ENCODE measurements at places on chromosomes 12 and 14.
A peak's percentile ranks its signal among the peaks of the same experiment; 100 is the strongest.

- no peak for DNase-seq
Measured at GRCh38 chr14:59217011-59217410, 28.5 kb downstream of the DAAM1 start.

DNA sequence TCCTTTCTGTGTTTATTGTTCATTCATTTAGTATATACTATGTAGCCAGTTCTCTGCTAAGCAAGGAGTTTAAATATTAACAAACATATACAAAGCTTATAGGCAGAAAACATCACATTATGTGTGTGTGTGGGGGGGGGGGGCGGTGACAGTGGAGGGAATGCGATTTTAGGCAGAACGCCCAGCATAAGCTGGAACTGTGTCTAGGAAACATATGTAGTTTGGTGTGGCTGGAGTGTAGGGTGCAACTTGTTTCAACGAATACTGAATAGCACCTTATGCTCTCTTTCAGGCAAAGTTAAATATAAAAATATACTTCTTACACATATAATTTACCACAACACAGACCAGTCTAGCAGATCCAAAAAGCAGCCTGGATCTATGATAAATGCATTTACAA is 980.6 kb downstream of the SLC6A15 start:
- no peak for DNase-seq

- no peak for DNase-seq
Measured at GRCh38 chr12:68352067-68352466, 19.9 kb upstream of the MDM1 start.

DNA sequence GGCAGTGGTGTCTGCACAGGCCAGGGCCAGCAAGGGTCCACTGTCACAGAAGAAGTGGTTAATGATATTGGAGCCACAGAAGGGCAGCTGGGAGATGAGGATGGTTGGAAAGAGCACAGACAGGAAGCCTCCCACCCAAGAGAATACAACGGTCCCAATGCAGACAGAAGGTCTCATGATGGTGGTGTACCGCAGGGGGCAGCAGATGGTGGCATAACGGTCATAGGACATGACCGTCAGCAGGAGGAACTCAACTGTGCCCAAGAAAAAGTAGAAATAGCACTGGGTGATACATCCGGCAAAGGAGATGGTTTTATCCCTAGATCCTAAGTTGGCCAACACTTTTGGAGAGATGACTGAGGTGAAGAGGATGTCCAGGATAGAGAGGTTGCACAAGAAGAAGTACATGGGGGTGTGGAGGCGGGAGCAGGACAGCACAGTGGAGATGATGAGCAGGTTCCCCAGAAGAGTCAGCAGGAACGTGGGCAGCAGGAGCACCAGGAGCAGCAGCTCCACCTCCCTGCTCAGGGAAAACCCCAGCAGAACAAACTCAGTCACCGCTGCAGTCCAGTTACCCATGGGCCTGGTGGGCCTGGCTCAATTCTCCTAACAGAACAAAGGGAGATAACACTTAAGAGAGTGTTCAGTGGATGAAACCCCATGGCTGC is 9.8 kb downstream of the OR6J1 start:
- DNase-seq: no peak

DNA sequence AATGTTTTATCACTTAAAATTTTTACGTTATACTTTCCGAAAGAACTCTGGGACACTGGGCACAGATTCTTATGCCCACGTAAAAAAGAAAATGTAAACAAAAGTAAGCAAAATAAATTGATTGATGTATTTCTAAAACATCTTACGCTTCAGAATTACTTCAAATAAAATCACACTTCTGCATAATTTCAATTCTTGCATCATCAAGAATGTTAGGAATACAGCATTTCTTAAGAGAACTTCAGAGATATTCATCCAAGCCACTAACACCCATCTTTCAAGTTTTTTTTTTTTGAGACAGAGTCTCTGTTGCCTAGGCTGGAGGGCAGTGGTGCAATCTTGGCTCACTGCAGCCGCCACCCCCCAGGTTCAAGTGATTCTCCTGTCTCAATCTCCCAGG is 180.6 kb downstream of the MED13L start:
- DNase-seq: no peak

GRCh38 chr12:121628037-121628436 is 1.7 kb downstream of the ORAI1 start:
- DNase-seq: peak; percentile 49

DNA sequence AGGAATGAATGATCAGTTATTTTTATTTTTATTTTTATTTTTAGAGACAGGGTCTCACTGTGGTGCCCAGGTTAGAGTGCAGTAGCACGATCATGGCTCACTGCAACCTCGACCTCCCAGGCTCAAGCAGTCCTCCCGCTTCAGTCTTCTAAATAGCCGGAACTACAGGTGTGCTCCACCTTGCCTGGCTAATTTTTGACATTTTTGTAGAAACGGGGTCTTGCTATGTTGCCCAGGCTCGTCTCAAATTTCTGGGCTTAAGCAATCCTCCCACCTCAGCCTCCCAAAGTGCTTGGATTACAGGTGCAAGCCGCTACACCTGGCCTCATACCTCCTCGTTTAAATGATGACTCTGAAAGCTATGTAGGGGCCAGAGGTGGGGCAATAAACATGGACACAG is 706.0 kb downstream of the MED13L start:
- DNase-seq: no peak

DNA sequence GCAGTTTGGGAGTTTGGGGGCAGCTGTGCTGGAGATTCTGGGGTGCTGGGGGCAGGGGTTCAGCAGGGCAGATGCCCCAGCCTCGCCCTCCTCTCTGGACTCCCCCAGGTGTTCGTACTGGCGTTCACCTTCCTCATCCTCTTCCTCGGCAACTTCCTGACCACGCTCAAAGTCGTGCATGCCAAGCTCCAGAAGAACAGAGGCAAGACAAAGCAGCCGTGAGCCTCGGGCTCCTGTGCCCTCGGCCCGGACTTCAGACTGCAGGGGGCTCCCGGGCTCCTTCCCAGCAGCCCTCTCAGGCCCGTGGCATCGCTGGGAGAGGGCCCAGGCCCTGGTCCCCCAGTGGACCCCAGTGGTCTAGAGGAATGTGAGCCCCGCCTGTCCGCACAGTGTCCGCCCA is 18.0 kb downstream of the RHOF start:
- DNase-seq: no peak

DNA sequence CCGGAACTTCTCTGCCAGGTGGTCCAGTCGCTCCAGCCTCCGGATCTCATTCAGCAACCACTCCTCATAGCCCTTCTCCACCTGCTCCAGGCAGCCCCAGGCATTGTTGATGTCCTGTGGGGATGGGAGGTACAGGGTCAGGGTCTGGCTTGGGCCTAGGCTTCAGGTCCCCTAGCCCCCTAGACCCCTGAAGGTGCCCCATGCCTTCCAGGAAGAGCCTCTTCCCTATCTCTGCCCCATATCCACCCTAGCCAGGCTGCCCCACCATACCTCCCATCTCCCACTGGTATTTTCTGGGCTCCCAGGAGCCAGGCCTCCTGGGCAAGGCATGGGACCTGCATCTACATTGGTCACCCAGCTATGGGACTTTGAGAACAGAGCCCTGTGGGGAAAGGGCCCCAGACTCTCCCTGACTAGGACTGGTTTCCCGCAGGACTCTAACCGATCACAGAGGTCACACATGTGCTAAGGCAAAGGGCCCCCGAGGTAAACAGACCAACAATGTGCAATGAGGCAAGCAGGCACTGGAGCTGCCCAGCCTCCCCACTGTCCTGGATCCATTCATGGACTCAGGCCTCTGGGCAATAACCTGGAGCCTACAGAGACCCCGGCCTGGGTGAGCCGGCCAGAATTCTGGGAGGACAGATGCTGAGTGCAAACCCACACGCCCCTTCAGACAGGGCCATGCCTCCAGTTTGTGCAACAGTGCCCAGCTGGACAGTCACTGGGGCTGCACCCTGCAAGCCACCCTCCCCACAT is 88.8 kb downstream of the ACTN1 start:
- DNase-seq: no peak

DNA sequence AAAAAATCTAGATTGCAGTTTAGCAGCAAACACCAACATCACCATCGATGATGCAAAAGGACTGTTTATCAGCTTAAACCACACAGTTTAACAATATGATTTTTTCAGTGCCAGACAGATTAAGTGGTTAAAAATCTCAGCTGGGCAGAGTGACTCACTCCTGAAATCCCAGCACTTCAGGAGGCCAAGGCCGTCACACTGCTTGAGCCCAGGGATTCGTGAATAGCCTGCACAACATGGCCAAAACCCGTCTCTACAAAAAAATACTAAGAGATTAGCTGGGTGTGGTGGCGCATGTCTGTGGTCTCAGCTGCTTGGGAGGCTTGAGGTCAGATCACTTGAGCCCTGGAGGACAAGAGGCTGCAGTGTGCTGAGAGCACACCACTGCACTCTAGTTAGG is 8.9 kb downstream of the RSRC2 start:
- peak; percentile 99 for DNase-seq

- DNase-seq: no peak
Measured at GRCh38 chr14:105469456-105470349, 4.9 kb upstream of the CRIP2 start.

DNA sequence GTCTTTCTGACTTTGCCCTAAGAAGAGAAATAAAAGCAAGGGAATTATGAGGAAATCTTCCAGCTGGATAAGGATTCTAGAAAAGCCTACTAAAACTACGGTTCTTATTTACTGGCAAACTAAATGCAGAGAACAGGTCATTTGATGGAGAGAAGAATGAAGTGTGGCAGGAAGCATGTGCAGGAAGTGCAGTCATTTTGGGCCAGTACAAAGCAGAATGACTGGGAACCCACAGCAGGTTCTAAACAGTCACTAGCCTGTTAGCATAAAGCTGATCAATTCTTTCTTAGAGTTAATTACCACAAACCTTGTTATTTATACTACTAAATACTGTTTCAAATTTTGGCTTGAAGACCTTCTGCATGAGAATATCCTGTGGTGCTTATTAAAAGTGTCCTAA is 36.7 kb downstream of the CFAP54 start:
- DNase-seq: no peak

DNA sequence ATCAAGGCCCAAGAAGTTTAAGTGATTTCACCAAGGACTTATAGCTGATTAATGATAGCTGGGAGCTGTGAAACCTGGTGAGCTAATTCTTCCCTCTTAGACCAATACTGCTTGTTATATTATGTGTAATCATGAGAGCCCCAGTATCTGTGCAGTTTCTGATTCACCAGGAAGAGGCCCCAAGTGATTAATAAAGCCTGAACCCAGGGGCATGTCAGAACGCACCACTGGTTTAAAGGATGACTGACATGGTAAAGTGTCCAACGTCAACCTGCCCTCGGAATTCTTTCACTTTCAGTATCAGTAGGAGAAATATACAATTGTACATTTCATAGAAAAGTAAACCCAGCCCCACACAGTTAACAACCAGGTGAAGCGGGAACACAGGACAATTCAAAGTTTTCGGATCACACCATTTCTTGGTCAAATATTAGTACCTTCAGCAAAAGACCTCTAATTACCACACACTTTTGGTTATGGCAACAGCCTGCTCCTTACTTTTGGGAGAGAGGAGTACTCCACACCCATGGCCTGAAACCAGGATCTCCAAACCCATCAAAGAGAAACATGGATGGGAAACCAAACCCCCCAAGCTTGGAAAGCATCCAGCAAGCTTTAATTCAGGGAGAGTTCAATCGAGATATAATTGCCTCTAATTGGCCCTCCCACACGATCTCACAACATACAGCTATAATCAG is 28.5 kb downstream of the TMCC3 start:
- DNase-seq: peak; percentile 32

GRCh38 chr12:32587581-32588495 is 91.3 kb upstream of the DNM1L start:
- peak; percentile 7 for DNase-seq

GRCh38 chr14:68217791-68218340 is 398.3 kb downstream of the RAD51B start:
- DNase-seq: no peak

DNA sequence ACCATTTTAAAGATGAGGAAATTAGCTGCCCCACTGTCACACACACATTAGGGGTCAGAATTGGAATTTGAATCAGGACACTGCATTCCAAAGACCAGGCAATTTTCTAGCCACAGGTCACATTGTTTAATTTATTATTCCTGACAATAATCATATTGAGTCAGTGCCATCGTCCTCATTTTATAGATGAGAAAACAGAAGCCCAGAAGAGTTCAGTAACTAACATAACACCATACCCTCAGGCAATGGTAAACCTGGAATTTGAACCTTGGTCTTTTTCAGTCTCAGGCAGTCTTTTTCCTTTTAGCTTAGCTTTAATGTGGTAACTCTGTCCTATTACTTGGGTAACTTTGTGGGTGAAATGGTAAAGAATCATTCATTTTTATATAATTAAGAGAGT is 330.3 kb upstream of the SYT1 start:
- DNase-seq: no peak

GRCh38 chr14:74221741-74222140 is 17.5 kb upstream of the VSX2 start:
- no peak for DNase-seq

GRCh38 chr12:40261937-40262336 is 37.1 kb downstream of the LRRK2 start:
- no peak for DNase-seq

- DNase-seq: no peak
Measured at GRCh38 chr12:88556213-88556774, 24.0 kb downstream of the KITLG start.

- no peak for DNase-seq
Measured at GRCh38 chr14:76293923-76294322, 82.0 kb upstream of the ESRRB start.

GRCh38 chr12:101748907-101749306 is 9.6 kb upstream of the SYCP3 start:
- no peak for DNase-seq

DNA sequence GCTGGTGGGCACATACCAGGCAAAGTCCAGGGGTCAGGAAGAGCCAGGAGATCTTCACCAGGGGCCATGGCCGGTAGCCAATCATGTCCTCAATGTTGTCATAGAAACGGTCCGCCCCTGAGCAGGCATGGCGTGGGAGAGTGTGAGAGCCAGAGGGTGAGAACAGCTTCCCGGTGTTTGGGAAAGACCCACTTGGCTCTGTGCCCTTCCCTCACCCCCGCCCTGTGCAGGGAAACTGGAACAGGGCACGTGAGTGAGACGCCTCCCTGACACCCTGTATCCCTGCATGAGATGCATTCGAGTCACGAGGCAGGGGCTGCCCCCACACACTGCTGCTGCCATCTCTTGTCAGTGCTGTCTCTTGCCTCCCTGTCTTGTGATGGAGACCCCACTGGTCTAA is 20.7 kb downstream of the SLC6A12 start:
- DNase-seq: no peak
